Vagina (tissue), 2 donors: ENCODE measurements at places on chromosomes 6 and 20. TPM values are rescaled to one million over a fixed set of nuclear protein-coding genes. Genes with fewer than 3 reads are reported as not detected.
A peak's percentile ranks its signal among the peaks of the same experiment; 100 is the strongest.

DNA sequence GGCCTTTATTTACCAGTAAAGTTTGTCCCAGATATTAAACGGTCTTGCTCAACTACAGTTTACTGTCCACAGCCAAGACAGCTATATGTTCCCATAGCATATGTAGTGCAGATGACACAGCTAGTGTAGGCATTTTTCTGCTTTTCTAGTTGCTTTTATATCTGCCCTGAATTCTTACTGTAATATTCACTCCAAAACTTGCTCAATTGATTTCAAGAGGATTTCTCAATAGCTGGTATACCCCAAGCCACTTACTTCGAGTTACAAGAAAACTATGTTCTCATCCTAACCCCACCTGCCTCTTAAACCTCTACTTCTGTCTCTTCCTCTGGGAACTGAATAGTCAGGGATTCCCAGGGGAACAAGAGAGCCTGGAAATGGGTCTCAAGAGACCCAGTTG is 18.9 kb upstream of the ROS1 start:
- no peak for DNase-seq

GRCh38 chr6:680251-680650 is 12.7 kb downstream of the EXOC2 start:
- no peak for DNase-seq

DNA sequence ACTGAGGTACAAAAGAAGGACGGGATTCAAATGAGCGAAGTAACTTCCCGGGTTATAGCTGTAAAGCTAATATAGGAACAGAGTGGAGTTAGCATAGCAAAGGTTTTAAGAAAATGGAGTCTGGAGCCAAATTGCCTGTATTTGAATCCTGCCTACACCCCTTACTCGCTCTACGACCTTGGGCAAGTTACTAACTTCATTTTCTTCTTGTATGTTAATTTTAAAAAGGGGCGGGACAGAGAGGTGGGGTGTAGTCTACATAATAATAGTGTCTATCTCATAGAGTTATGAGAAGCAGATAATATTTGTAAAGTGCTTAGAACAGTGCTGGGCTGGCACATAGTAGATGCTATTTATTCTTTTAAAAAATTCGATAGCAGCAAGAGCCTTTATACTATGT is 705 bp downstream of the ZSCAN23 start:
- DNase-seq, result no peak

DNA sequence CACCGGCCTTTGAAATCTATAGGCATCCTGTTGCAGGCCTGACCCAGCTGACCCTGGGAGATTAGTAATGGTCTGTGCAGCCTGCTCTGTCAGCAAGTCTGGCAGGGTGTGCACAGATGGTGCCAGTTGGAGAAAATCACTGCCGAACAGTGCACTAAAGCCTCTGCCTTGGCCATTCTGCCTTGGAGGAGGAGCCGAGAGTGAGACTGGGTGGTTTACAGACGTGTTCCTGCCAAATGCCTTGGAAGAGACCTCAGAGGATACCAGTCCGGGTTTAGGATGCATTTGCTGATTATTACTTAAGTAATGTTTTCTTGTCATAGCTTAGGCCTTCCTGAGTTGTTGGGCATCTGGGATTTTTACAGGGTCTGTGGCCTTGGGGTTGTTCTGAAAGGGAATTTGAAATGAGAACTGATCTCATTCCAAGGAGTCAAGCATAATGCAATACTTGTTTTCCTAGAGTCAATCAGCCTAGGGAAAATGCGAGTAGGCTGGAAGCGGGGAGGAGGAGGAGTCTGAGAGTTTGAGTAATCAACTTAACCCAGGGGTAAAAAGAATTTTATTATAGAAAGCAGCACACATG is 292.1 kb downstream of the SOX4 start:
- DNase-seq, result no peak

DNA sequence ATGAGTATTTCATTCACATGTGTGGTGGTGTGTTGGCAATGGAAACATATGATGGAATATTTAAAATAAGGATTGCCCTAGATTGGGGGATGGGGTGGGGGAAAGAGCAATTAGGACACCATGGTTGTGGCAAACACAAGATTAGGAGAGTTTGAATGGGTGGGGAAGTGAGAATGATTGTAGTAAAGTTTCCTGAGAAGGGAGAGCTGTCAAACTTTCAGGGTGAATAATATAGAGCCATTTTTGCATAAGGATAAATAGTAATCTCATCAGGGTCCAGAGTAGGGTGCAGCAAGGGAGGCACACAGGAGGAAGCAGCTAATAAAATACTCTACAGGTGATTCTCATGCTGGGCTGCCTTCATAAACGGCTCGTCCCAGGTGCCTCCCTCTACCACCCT is 294.9 kb upstream of the MARCKS start:
- DNase-seq, result no peak

DNA sequence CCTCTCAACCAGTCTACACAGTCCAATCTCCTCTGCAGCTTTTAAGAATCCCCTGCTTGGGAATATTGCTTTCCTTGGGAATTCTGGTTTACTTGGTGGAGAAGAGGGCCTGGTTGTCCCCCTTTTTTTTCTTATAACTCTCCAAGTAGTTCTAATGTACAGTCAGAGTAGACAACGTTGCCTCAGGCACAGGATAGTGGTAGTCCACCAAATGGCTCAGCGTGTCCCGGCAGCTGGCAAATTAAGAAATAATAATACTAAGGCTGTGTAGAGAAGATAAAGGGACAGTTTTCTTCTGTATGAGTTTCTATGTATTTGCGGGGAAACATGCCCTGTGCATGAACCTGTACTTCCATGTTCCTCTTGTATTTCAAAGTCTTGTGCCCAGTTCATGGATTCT is 145.7 kb upstream of the RREB1 start:
- DNase-seq, result no peak

DNA sequence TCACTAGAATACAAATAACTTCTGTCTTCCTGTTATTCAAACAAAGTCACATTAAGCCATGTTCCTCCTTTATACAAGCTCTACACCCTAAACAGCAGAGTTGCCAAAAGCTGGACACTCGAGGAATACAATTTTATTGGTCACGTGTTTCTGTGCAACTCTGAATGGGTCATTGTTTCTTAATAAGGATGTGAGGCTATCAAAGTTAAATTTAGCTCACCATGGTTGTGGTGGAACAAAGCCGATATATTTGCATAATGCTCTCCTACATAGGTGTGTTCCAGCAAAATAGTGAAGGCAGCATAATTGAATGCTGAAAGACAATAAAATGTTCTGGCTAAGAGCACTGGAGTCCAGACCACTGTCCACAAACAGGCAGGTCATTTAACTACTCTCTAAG is 36.9 kb upstream of the CD2AP start:
- DNase-seq, result no peak

- no peak for DNase-seq
Measured at GRCh38 chr6:63819831-63820230, 184.2 kb downstream of the PHF3 start.

- no peak for DNase-seq
Measured at GRCh38 chr6:72084992-72085569, 198.7 kb downstream of the RIMS1 start.

GRCh38 chr6:159445351-159445750 is 247.7 kb downstream of the SOD2 start:
- peak; percentile 74 for DNase-seq

Gene CBLN4
- not detected for total RNA-seq

Gene CEP85L
- total RNA-seq, result 11.8 TPM
